Progenitor cell of endocrine pancreas (in vitro differentiated cells): ENCODE measurements at places on chromosomes 3 and 15. TPM values are rescaled to one million over a fixed set of nuclear protein-coding genes. Genes with fewer than 3 reads are reported as not detected.

HTR3E gene
- total RNA-seq = not detected in 2 replicates

CAPN3 gene
- 2.9 and 3.7 TPM in 2 replicates for total RNA-seq

DNA sequence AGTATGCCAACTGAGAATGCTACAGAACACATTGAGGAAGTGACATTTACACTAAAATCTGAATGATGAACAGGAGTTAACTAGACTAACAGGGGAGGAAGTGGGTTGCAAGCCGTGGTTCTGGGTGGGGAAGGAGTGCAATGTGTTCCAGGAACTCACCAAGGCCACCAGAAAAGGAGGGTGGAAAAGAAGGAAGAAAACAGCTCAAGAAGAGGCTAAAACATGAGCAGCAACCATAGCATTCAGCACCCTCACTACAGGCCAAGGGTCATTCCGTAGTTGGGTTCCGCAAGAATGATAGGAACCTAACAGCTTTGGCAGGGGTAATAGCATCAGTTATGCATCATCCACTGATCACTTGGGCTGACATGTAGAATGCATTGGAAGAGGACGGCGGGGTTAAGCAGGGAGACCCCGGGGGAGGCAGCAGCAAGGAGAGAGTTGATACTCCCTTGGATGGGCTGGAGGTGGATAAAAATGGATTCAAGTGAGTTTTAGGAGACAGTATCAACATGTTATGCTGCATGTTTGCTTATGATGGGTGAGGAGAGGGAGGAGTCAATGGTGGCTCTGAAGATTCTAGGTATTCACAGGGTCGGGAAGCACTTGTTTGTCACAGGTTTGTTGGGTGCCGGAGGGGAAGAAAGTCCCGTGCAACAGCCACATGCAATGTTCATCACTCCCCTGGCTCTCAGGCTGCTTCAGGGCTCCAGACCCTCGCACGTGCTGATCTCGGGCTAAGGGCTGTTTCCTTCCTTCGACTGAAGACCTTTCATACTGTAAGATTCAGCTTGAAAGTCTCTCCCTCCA, 53.2 kb downstream of the LIPC start:
- H3K4me1 ChIP-seq = no peaks in the 10 kb centered on the region
- H3K27me3 ChIP-seq = peaks cover 4% of the 10 kb centered on the region
- no peak overlapping the region for H3K4me3 ChIP-seq
- no peak overlapping the region for H3K27ac ChIP-seq
- H3K36me3 ChIP-seq = no peaks in the 10 kb centered on the region

DNA sequence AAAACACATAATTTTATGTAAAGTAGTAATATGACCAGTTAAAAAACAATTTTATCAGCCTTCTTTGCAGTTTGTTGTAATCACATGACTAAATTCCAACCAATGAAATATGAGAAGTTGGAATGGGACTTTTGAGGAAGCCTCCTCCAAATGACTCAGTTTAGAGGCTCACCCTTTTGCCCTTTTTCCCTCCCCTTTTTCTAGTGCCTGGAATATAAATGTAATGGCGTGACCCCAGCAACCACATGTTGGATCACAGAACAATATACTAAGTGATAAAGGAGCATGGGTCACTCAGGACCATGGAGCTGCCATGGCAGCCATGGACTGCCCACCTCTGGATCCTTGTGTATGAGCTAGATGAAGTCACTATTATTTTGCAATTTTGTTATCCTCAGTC, 48.8 kb upstream of the HEG1 start:
- H3K27ac ChIP-seq = no peak overlapping the region
- DNase-seq = no peak
- peaks cover 4% of the 10 kb centered on the region for H3K36me3 ChIP-seq
- H3K4me1 ChIP-seq = no peaks in the 10 kb centered on the region
- no peak overlapping the region for H3K4me3 ChIP-seq
- H3K27me3 ChIP-seq = no peaks in the 10 kb centered on the region

NDUFB5 gene
- 77.3 and 82.8 TPM in 2 replicates for total RNA-seq

DNA sequence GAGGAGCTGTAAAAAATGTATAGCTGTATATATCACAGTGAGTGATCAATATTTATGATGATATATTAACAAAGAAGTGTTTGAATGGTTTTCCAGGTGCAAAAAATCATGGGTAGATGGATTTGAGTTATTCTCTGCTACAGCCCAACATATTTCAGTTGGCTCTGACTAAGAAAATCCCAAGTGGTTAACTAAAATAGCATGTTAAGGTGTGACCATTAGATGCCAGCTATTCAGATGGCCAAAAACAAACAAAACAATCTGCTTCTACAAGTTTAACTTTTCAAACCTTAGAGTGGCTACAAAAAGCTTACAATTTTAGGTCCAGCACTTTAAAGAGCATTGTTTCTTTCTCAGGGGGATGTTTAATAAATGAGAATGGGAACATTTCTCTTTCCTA, 67.5 kb downstream of the SEMA6D start:
- no peaks in the 10 kb centered on the region for H3K4me1 ChIP-seq
- no peaks in the 10 kb centered on the region for H3K27me3 ChIP-seq
- no peak overlapping the region for H3K4me3 ChIP-seq
- no peaks in the 10 kb centered on the region for H3K36me3 ChIP-seq

DNA sequence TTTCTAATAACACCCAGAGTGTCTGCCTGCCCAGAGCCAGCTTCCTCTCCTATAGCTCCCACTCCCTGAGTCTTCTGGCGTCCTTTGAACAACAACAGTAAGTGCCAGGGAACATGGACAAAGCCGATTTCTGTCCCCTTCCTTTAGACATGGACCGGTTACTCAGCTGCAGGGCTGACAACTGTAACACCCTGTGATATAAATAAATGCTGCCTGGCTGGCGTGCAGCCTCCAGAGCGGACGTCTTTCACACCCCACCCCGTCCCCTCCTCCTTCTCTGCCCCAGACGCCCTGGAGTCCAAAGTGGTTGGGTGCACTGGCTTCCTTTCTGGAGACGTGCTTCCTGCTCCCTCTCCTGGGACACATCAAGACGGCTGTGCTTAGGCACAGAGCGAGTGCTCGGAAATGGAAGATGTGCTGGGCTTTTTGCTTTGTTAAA, 281.9 kb upstream of the LRRFIP2 start:
- H3K27me3 ChIP-seq = peaks cover 60% of the 10 kb centered on the region
- no peaks in the 10 kb centered on the region for H3K36me3 ChIP-seq
- DNase-seq = no peak
- H3K27ac ChIP-seq = no peak overlapping the region
- H3K4me3 ChIP-seq = no peak overlapping the region

GRCh38 chr3:172148241-172148640, 108.9 kb downstream of the FNDC3B start:
- H3K4me3 ChIP-seq = no peak overlapping the region
- DNase-seq = no peak
- H3K36me3 ChIP-seq = peaks cover 16% of the 10 kb centered on the region
- no peaks in the 10 kb centered on the region for H3K27me3 ChIP-seq
